ENCODE measurements at places on chromosomes 12 and 14.

DNA sequence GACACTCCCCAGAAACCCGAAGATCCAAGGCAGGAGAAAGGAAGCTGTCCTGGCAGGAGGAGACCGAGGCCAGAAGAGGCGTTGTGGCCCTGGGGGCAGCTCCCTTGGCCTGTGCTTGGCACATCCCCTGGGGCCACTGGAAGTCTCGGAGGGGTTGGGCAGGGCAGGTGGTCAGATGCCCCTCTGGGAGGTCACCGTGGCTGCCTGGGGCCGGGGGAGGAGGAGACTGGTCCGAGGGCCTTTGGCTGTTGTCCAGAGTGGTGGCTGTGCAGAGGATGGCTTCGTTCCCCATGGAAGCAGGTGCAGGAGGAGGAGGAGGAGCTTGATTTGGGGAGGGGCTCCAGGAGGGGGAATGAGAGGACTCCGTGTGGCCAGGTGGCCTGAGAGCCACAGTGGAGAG lies 3.3 kb upstream of the NUDT14 start:
- DNase-seq = no peak

GRCh38 chr12:66062290-66062625 lies 68.3 kb downstream of the LLPH start:
- no peak for DNase-seq

- no peak for DNase-seq
Measured at GRCh38 chr12:1435044-1435443, 159.3 kb downstream of the FBXL14 start.

DNA sequence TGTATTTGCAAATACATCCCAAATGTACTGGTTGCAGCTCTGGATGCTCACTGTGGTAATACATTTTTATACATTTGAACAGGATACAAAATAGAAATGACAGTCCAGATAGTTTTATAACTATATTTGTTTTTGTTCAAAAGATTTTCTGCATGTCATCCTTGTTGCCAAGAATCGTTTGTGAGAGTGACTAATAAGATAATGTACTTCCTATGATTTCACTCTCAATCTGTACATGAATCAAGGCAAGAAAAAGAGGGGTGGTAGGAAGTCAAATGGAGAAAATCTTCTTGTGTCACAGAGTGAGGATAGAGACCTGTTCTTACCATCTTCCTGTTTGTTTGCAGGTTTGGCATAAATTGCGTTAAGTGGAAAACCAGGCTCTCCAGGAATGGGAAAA lies 13.9 kb downstream of the ARPC3 start:
- no peak for DNase-seq

- no peak for DNase-seq
Measured at GRCh38 chr12:113781415-113782198, 184.5 kb downstream of the RBM19 start.

- DNase-seq = no peak
Measured at GRCh38 chr14:104563191-104563741, 16.3 kb upstream of the C14orf180 start.

GRCh38 chr12:115204957-115205754 lies 521.2 kb upstream of the TBX3 start:
- DNase-seq = no peak

DNA sequence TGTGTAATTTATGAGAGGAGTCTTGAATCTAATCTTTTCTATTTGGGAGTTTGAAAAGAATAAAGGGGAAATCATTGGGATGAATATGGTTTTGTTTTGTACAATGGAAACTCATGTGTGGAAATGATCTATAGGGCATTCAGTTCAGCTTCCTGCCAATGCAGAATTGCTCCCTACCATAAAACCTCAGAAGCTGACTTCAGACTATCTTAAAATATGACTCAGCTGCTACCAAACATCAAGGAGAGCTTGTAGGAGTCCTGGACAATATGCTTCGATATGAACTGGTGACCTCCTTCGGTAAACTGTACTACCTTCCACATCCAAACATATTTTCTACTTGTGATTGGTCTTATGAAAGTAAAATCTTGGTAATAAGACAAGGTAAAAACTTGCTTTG lies 160.6 kb downstream of the CAPZA3 start:
- no peak for DNase-seq

- DNase-seq = no peak
Measured at GRCh38 chr14:88310449-88310848, 12.6 kb downstream of the KCNK10 start.

DNA sequence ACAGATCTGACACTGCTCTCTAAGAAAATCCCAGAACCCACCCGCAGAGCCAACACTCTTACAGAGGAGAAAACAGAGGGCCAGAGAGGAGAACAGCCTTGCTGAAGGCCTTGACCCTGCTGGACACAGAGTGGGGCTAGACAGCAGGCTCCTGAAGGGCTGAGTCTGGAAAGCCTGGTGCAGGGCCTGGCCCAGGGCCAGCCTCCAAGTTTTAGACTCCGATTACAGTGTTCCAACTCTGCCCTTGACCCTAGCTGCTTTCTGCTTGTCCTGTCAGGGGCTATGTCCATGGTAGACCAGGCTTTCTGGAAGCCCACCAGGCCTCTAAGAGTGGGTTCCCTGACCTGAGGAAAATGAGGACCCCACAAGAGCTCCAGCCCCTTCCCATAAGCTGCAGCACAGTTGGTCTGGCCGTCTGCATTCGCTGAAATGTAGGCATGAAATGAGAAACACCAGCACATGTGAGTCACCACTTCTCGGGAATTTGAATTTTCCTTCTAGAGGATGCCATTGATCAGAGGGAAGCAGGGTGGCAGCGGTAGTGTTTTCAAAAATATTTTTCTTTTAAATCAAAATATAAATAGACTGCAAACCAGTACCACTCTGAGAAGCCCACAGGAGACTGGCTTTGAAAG lies 154.4 kb downstream of the CALM1 start:
- no peak for DNase-seq

GRCh38 chr12:674272-674781 lies 11.1 kb upstream of the NINJ2 start:
- peak; percentile 49 for DNase-seq

DNA sequence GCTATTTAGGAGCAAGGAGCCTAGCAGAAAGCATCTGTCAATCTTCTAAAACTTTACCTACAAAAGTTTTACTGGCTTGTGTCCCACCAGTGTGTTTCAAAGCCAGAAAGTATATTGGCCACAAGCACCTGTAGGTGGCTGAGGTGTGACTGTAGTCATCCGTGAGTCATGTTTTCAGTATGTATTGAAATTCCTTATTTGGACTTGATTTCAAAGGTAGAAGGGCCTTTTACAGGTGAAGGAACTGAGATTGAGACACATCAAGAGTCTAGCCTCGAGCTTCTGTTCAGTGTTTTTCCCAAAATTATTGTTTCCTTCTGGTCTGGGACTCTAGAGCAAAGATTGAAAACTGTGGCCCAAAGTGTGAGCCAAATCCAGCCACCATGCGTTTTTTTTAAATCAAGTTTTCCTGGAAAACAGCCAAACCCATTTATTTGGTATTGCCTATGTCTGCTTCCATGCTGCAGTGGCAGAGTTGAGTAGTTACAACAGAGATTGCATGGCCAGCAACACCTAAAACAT lies 195.3 kb upstream of the BCL2L14 start:
- DNase-seq = no peak

DNA sequence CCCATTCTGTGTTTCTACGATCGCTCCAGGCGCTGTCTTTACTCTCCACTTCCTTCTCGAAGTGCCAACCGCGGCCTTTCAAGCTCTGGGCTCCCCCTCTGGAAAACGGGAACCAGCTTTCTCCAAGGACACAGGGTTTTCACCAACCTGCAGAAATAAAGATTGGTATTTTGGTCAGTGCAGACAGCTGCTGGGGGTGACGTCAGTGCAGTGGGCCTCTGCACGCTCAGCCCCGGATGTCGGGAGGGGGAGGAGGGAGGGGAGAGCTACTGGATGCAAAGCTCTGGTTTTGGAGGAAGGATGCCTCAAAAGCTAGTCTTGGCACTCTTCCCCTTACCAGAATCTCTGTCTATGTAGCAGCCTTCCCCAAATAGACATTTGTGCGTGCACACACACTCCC lies 19.9 kb downstream of the HRK start:
- no peak for DNase-seq

GRCh38 chr12:69151254-69151764 lies 88.1 kb upstream of the CPSF6 start:
- no peak for DNase-seq

- DNase-seq = no peak
Measured at GRCh38 chr12:11687528-11687927, 38.1 kb downstream of the ETV6 start.

DNA sequence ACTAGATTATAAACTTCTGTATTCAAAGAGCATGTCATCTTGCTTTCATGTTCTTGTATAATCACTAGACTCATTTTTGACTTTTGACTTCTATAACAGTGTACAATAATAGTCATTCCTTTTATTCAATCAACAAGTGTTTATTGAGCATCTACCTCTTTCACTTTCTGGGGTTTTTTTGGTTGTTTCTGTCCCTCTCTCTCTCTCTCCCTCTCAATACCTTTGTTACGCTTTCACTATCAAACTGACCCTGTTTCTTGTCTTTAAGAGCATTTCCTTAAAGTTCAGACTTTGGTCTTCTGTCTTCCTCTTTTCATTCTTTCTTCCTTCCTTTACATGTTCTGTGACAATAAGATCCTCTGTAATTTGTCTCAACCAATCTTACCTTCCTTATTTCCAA lies 49.5 kb downstream of the GPR137C start:
- no peak for DNase-seq

DNA sequence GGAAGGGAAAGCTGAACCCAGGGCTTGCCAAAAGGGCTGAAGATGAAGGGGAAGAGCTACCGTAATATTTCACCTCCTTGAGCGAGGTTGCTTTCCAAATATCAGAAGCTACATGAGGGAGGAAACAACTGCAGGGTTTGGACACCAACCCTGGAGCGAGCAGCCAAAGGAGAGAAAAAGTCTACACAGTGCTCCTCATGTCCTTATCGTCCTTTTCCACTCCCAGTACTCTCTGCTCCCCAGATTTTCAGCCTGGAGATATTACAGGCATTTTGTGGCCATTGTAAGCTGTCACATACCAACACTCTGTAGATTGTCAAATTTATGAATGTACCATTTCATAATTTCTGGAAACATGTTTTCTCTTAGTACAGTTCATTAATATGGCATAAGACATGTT lies 115.9 kb downstream of the GPHN start:
- DNase-seq = no peak

DNA sequence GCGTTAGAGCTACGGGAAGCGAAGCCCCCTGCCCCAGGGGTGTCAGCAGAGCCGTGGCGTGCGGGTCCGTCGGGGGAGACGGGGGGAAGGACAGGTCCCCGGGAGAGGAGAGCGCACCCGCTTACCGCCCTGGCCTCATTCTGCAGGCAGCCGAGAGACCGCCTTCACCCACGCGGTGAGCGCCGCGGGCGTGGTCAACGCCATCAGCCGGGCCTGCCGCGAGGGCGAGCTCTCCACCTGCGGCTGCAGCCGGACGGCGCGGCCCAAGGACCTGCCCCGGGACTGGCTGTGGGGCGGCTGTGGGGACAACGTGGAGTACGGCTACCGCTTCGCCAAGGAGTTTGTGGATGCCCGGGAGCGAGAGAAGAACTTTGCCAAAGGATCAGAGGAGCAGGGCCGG lies 10.5 kb downstream of the WNT5B start:
- DNase-seq = no peak

DNA sequence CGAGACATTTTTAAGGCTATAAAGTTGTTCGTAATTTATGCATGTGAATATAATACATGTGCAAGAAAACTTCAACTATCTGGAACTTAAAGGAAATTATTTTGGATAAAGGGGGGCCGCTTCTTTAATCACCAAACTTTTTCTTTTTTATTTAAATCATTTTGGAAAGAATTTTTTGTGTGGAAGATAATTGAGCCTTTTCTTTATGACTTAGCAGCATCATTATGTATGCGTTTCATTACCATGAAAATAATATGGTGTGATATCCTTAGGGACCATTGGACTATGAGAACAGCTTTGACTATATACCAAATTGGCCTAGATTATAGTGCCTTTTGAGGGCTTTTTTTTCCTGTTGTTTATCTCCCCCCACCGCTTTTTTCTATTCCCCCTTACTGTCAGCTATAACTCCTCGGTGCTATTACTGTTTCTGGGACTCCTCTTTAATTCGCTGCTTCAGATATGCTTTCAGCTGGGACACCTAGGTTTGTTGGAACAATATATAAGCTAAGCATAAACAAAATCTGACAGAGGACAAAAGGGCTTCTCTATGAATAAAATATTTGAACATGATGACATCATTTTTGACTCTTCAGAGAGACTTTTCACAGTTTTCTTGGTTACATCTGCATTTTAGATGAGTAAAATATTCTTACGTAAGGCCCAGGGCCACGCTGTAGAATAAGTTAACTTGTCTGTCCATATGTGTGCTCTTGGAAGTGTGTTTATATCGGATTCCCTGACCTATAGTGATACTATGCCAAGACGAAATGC lies 392.7 kb downstream of the NPAS3 start:
- no peak for DNase-seq

GRCh38 chr12:69118516-69118915 lies 120.9 kb upstream of the CPSF6 start:
- DNase-seq = no peak

- no peak for DNase-seq
Measured at GRCh38 chr14:96108061-96108795, 69.1 kb downstream of the C14orf132 start.

- DNase-seq = no peak
Measured at GRCh38 chr12:5335069-5335468, 96.8 kb upstream of the NTF3 start.

GRCh38 chr14:95662376-95663186 lies 23.6 kb upstream of the TCL1B start:
- DNase-seq = no peak

GRCh38 chr14:29215853-29216252 lies 449.3 kb downstream of the FOXG1 start:
- no peak for DNase-seq

DNA sequence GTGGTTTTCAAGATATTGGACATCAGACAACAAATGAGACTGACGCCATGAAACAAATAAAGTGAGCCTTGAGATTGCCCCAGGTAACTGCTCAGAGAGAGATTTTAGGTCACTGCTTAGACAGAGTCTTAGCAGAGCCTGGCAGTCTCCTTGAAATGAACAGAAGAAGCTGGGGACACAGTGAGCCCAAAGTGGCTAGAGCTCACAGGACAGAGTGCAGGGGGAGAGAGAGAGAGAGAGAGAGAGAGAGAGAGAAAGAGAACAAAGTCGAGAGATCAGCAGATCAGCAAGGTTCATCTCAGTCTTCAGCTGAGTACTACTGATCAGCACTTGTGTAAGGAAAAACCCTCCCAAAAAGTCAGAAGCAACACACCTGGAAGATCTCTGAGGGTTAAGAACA lies 147.4 kb downstream of the RMST start:
- no peak for DNase-seq

- peak; percentile 97 for DNase-seq
Measured at GRCh38 chr14:35403603-35404448, 723 bp downstream of the NFKBIA start.

- no peak for DNase-seq
Measured at GRCh38 chr12:114625294-114625851, 58.6 kb downstream of the TBX3 start.

- DNase-seq = no peak
Measured at GRCh38 chr12:51907083-51907855, at the start of gene ACVRL1. ACVRL1 (plus strand) TSS chr12:51907504; CDS start chr12:51912475, 4,971 bp downstream.

GRCh38 chr14:51507906-51508511 lies 143.7 kb upstream of the FRMD6 start:
- no peak for DNase-seq
